CD8-positive, alpha-beta memory T cell (primary cell): ENCODE measurements at places on chromosomes 11 and 22. TPM values are rescaled to one million over a fixed set of nuclear protein-coding genes. Genes with fewer than 3 reads are reported as not detected.

The OR51F2 gene
- polyA plus RNA-seq, result not detected

The AMBRA1 gene
- 13.6 TPM for polyA plus RNA-seq

GRCh38 chr11:124798991-124799347 lies 1.2 kb downstream of the MSANTD2 start:
- peak overlapping the region; percentile 94 for H3K27ac ChIP-seq
- H3K4me3 ChIP-seq, result peak overlapping the region; percentile 95
- H3K36me3 ChIP-seq, result no peaks in the 10 kb centered on the region
- H3K4me1 ChIP-seq, result peaks cover 29% of the 10 kb centered on the region
- no peak for DNase-seq

The PHRF1 gene
- polyA plus RNA-seq, result 17.7 TPM

The PRG3 gene
- not detected for polyA plus RNA-seq

- H3K27me3 ChIP-seq, result no peaks in the 10 kb centered on the region
- H3K4me1 ChIP-seq, result no peaks in the 10 kb centered on the region
- H3K4me3 ChIP-seq, result no peak overlapping the region
- H3K27ac ChIP-seq, result no peak overlapping the region
- no peak for DNase-seq
- H3K36me3 ChIP-seq, result no peaks in the 10 kb centered on the region
Observed at GRCh38 chr11:84673753-84674152, 953.4 kb downstream of the DLG2 start.

GRCh38 chr22:26673486-26673885 lies 16.1 kb downstream of the MIAT start:
- no peaks in the 10 kb centered on the region for H3K27me3 ChIP-seq
- DNase-seq, result no peak
- peak overlapping the region; percentile 91 for H3K27ac ChIP-seq
- H3K36me3 ChIP-seq, result no peaks in the 10 kb centered on the region
- peaks cover 89% of the 10 kb centered on the region for H3K4me1 ChIP-seq
- H3K4me3 ChIP-seq, result peak overlapping the region; percentile 94

GRCh38 chr11:20000351-20001134 lies 159.7 kb downstream of the DBX1 start:
- no peak overlapping the region for H3K27ac ChIP-seq
- no peaks in the 10 kb centered on the region for H3K4me1 ChIP-seq
- H3K4me3 ChIP-seq, result no peak overlapping the region
- no peaks in the 10 kb centered on the region for H3K36me3 ChIP-seq
- no peaks in the 10 kb centered on the region for H3K27me3 ChIP-seq

The CCDC87 gene
- not detected for polyA plus RNA-seq

The RIN1 gene
- polyA plus RNA-seq, result 2.3 TPM

The SYNGR1 gene
- polyA plus RNA-seq, result 10.1 TPM

DNA sequence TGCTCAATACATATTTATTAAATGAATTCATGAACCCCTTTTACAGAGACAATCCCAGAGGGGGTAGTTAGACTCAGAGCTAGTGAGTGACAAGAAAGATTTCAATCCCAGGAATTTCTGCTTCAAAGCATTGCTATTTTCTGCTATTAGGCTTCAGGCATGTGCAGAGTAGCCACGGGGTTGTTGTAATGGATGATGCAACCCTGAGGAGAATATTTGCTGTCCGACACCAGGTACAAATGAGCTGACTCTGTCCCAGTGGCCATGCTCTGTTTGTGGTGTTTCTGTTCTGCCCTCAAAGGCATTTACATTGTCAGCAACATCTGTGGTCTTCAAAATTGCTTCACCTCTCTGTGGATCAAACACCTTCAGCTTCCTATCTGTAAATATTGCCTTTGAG lies 102.6 kb downstream of the CSNK2A3 start:
- no peaks in the 10 kb centered on the region for H3K27me3 ChIP-seq
- DNase-seq, result no peak
- no peak overlapping the region for H3K27ac ChIP-seq
- H3K36me3 ChIP-seq, result no peaks in the 10 kb centered on the region
- H3K4me3 ChIP-seq, result no peak overlapping the region

DNA sequence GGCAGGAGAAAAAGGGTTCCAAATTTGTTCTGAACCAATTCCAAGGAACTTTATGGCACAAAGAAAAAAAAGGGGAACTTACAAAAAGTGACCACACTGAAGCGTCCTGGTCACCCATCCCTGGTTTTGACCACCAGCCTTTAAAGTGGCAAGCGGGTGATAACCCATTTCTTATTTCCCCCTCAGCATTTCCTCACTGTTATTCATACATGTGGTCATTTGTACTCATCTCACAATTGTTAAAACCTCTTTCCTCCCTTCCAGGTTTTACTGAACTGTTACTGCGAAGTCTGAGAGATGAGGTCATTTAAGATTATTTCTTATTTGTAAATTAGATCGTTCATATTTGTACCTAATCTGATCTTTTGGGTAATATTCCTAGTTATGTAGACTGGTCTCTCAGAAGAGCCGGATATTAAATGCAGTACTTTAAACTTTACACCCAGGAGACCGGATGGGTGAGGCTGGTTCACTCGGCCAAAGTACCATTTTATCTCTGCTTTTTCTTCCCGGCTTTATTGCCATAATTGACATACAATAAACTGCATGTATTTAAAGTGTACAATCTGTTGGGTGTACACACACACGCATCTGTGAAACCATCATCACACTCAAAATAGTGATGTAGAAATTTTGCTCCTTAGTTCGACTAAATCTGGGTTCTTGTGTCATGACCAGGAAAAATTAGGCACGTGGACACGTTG lies 47.0 kb downstream of the CDPF1 start:
- H3K27ac ChIP-seq, result no peak overlapping the region
- no peaks in the 10 kb centered on the region for H3K4me1 ChIP-seq
- DNase-seq, result no peak
- no peaks in the 10 kb centered on the region for H3K36me3 ChIP-seq
- no peak overlapping the region for H3K4me3 ChIP-seq

GRCh38 chr11:102318469-102318868 lies 1.2 kb downstream of the BIRC3 start:
- peak overlapping the region; percentile 86 for H3K27ac ChIP-seq
- peak overlapping the region; percentile 89 for H3K4me3 ChIP-seq
- H3K4me1 ChIP-seq, result peaks cover 58% of the 10 kb centered on the region
- DNase-seq, result peak; percentile 48
- no peaks in the 10 kb centered on the region for H3K27me3 ChIP-seq

DNA sequence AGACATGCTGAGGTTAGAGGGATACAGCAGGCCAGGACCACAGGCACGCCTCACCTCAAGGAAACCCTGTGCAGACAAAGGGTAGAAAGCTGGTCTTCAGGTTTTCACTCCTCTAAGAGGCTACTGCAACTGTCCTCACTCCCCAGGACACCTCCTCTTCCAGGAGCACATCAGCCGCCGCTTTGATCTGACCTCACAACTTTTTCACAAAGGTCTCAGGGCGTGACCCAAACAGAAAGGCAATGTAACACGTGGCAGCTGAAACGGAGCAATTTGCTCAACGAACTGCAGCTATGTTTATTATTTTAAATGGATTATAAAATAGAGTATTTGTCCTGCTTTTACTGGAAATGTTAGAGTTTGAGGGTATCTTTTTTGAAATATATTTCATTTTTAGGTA lies 46.1 kb downstream of the LARGE1 start:
- H3K36me3 ChIP-seq, result no peaks in the 10 kb centered on the region
- no peak overlapping the region for H3K4me3 ChIP-seq
- no peak for DNase-seq

The GGTLC3 gene
- not detected for polyA plus RNA-seq

The LMNTD2 gene
- polyA plus RNA-seq, result 1.1 TPM

GRCh38 chr22:22616636-22617035 lies 27.8 kb upstream of the GGTLC2 start:
- no peak overlapping the region for H3K4me3 ChIP-seq
- peak; percentile 7 for DNase-seq
- no peaks in the 10 kb centered on the region for H3K36me3 ChIP-seq
- H3K4me1 ChIP-seq, result no peaks in the 10 kb centered on the region

- H3K4me1 ChIP-seq, result no peaks in the 10 kb centered on the region
- H3K36me3 ChIP-seq, result no peaks in the 10 kb centered on the region
- H3K4me3 ChIP-seq, result no peak overlapping the region
- no peaks in the 10 kb centered on the region for H3K27me3 ChIP-seq
- no peak for DNase-seq
Observed at GRCh38 chr11:11532574-11532973, 89.2 kb downstream of the GALNT18 start.

DNA sequence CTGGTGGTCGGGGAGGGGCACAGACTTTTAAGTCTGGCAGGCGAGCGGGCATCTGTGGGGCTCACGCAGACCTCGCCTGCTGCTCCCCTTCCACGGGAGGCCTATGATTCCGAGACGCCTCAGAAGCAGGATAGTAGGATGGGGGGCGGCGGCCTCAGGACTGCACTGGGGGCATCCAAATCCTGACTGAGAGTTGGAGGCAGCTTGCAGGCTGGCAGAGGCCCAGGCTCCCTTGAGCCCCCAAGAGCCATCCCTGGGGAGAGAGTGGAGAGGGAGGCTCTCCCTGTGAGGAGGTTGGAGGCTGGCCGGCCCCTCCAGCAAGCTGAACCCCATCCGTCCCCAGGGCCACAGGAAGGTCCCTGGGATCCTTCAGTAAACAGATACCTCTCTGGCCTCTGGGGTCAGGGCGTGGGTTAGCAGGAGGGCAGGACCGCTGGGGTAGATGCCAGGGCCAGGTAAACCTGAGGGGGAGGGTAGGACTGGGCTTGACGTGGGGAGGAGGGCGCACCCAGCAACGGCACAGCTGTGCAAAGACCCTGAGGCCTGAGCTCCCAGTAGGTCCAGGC lies 33.3 kb downstream of the SBF1 start:
- peaks cover 5% of the 10 kb centered on the region for H3K36me3 ChIP-seq
- no peak for DNase-seq
- H3K4me3 ChIP-seq, result no peak overlapping the region

- no peak overlapping the region for H3K27ac ChIP-seq
- H3K27me3 ChIP-seq, result no peaks in the 10 kb centered on the region
- peak overlapping the region; percentile 34 for H3K4me3 ChIP-seq
- DNase-seq, result no peak
- H3K36me3 ChIP-seq, result no peaks in the 10 kb centered on the region
Observed at GRCh38 chr11:67731583-67731982, 57.2 kb upstream of the ALDH3B2 start.

The TLCD5 gene
- 0.16 TPM for polyA plus RNA-seq

GRCh38 chr11:111406589-111406988 lies 27.5 kb upstream of the POU2AF1 start:
- no peaks in the 10 kb centered on the region for H3K4me1 ChIP-seq
- no peak for DNase-seq
- no peaks in the 10 kb centered on the region for H3K36me3 ChIP-seq
- no peak overlapping the region for H3K27ac ChIP-seq
- H3K4me3 ChIP-seq, result no peak overlapping the region
- H3K27me3 ChIP-seq, result no peaks in the 10 kb centered on the region

The WT1 gene
- not detected for polyA plus RNA-seq

The CCND1 gene
- polyA plus RNA-seq, result 0.18 TPM

- H3K4me1 ChIP-seq, result no peaks in the 10 kb centered on the region
- no peak overlapping the region for H3K27ac ChIP-seq
- no peak overlapping the region for H3K4me3 ChIP-seq
- H3K36me3 ChIP-seq, result no peaks in the 10 kb centered on the region
- no peak for DNase-seq
- H3K27me3 ChIP-seq, result no peaks in the 10 kb centered on the region
Observed at GRCh38 chr22:45777046-45777851, 105.6 kb downstream of the ATXN10 start.

- H3K4me3 ChIP-seq, result no peak overlapping the region
- H3K27ac ChIP-seq, result no peak overlapping the region
- no peak for DNase-seq
- no peaks in the 10 kb centered on the region for H3K4me1 ChIP-seq
- no peaks in the 10 kb centered on the region for H3K27me3 ChIP-seq
- no peaks in the 10 kb centered on the region for H3K36me3 ChIP-seq
Observed at GRCh38 chr22:45083659-45084305, 74.0 kb upstream of the PHF21B start.

DNA sequence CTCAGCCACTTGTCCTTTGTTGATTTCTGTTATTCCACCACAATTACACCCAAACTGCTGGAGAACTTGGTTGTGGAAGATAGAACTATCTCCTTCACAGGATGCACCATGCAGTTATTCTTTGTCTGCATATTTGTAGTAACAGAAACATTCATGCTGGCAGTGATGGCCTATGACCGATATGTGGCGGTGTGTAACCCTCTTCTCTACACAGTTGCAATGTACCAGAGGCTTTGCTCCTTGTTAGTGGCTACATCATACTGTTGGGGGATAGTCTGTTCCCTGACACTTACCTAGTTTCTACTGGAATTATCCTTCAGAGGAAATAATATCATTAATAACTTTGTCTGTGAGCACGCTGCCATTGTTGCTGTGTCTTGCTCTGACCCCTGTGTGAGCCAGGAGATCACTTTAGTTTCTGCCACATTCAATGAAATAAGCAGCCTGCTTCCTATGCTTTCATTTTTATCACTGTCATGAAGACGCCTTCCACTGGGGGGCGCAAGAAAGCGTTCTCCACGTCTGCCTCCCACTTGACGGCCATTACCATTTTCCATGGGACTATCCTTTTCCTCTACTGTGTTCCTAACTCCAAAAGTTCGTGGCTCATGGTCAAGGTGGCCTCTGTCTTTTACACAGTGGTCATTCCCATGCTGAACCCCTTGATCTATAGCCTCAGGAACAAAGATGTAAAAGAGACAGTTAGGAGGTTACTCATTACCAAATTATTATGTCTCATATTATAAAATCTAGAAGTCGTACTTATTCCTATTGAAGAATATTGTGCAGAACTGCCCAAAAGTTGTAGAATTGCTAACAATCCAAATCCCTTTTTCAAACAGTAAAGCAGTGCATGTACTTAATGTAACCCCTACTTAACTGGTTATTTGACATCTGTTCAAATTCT lies 53.2 kb downstream of the OR4C6 start:
- H3K27ac ChIP-seq, result no peak overlapping the region
- H3K36me3 ChIP-seq, result no peaks in the 10 kb centered on the region
- H3K4me1 ChIP-seq, result no peaks in the 10 kb centered on the region
- H3K4me3 ChIP-seq, result no peak overlapping the region

GRCh38 chr11:80843266-80843974 lies 1402.6 kb upstream of the TENM4 start:
- no peak for DNase-seq
- H3K4me1 ChIP-seq, result no peaks in the 10 kb centered on the region
- H3K27ac ChIP-seq, result no peak overlapping the region

DNA sequence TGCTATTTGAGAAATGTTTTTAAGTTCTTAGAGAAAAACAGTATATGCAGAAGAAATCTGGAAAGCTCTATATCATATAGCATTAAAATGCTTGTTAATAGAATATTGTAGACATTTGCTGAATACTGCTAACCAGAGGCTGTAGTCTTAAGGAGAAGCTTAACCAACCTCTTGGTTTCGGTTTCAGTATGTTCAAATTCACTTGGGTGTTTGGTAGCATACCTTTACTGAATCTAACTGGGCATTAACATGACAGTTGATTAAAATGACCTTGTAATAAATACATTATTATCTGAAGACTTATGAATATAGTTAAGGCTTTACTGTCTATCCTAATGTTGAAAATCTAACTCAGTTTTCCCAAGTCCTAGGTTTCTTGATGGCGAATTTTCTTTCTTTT lies 5.4 kb downstream of the PCF11 start:
- peak; percentile 28 for DNase-seq
- H3K27me3 ChIP-seq, result no peaks in the 10 kb centered on the region
- H3K4me1 ChIP-seq, result peaks cover 43% of the 10 kb centered on the region
